ENCODE measurements at places on chromosomes 16 and 17.

GRCh38 chr16:65142276-65142675 lies 20.4 kb upstream of the CDH11 start:
- no peak for DNase-seq

DNA sequence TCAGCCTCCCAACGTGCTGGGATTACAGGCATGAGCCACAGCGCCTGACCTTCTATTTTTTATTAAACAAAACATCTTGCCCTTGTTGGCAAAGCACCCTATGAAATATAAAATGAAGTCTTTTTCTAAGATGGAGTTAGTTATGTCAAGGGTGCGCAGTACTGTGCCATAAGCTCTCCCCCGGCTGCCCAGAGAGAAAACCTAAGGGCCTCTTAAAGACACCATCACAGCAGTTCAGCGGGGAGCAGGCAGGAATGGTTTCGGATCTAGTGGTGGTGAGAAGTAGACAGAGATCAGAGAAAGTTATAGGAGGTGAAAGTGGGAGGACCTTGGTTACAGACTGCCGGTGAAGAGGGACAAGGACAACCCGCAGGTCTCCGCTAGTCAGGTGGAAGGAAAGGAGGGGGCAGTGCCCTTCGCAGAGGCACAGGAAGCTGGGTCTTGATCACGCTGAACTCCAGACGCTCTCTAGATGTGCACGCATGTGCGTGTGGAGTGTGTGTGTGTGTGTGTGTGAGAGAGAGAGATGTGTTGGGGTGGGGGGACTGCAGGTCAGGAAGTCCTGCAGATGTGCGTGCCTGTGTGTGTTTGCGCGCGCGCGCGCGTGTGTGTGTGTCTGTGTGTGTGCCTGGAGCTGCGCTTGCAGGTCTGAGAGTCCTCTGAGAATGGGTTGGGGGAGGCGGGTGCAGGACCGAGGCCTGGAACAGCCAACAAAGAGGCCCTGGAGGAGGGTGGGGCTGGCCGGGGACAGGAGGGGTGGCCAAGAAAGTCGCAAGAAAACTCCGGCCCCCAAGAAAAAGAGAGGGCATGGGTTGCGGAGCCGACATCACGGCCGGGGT lies 748 bp upstream of the CMTM3 start:
- DNase-seq = no peak

- no peak for DNase-seq
Observed at GRCh38 chr17:21248500-21248899, 4.7 kb downstream of the NATD1 start.

DNA sequence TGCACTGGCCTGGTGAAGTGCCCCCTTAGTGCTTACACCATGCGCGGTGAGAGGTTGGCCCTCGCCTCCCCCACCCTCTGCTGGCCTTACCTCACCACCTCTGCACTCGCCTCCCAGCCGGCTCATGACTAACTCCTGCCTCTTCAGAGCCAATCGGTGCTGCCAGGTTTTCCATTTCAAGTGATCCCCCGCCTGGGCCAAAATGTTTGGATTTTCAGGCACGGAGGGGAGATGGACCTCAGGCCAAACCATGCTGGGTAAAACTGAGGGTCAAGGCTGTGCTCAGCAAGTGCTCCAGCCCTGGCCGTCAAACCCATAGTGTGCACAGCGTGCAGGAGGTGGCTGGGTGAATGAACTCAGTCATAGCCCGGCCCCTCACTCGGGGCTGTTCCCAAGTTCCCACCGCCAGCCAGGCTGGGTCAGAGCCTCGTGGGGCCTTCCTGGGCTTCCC lies 175.4 kb downstream of the SEC14L1 start:
- DNase-seq = no peak

DNA sequence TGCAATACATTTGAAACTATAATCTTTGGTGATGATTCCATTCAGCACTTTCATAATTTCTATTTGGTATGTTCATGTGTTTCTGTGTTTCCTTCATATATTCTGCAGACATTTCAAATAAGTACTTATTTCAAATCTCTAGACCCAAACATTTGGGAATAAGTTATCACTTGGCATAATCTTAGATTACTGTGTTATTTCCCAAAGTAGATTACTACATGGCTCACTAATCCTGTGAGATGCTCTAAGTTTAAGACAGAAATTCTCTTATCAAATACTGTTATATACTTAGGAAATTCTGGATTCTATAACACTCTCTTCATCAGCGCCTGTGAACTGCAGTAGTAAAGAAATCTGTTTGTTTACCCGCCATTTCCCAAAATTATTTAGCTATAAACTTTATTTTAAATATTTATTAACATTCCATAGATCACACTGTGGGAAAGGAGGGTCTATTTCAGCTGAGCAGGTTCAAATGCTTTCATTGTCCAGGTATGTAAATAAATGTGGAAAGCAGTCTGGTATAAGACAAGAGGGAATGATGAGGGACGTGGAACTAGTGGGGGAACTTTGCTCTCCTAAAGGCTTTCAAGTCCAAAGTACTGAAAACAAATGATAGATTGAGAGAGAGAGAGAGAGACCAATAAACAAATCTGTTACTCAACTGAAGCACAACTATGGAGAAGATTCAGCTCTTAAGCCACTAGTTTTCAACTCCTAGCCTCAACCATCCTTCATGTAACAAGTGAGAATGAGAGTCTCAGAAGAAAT lies 61.8 kb upstream of the TOM1L1 start:
- no peak for DNase-seq

DNA sequence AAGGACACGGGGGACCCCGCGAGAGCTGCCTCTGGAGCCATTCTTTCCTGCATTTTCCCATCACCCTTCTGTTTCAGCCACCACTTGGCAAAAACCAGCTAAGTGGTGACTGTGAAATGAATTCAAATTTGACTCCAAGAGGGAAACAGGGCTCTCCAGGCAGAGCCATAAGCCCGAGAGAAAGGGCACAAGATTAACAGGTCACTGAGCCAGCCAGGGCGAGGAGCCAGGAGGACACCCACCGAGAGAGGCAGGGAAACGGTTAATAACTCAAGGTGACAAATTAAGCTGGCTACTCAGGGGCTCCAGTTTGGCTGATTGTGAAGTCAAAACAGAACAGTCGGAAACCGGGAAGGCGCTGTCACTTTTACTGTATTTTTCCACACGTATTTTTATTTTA lies 67.8 kb upstream of the SOX9 start:
- DNase-seq = no peak

DNA sequence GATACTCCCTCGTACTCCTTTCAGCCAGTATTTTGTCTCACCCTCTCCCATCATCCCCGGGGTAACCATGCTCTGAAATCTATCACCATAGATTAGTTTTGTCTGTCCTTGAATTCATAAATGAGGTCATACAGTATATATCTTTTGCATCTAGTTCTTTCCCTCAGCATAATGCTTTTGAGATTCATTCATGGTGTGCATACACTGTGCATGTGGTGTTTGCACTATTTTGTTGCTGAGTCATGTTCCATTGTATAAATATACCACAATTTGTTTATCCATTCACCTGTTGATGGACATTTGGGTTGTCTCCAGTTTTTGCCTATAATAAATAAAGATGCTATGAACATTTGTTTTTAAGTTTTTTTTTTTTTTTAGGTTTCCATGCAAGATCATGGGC lies 34.2 kb upstream of the NLRP1 start:
- no peak for DNase-seq

DNA sequence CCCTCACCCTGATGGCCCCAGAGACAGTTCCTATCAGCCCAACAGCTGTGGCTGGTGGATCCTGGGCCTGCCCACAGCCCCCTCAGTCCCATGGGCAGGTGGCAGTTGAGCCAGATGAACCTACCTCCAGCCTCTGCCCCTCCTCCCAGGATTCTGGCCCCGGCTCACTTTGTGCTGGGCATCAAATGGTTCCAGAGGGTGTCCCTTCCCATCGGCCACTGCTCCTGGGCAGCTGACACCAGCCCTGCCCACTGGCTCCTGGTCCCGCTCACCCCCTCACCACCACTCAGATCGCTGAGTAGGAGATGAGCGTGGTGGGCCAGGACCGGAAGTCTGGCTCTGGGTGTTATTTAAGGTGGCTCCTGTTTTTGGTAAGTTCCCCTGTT lies 2.0 kb downstream of the TTYH2 start:
- DNase-seq = no peak

DNA sequence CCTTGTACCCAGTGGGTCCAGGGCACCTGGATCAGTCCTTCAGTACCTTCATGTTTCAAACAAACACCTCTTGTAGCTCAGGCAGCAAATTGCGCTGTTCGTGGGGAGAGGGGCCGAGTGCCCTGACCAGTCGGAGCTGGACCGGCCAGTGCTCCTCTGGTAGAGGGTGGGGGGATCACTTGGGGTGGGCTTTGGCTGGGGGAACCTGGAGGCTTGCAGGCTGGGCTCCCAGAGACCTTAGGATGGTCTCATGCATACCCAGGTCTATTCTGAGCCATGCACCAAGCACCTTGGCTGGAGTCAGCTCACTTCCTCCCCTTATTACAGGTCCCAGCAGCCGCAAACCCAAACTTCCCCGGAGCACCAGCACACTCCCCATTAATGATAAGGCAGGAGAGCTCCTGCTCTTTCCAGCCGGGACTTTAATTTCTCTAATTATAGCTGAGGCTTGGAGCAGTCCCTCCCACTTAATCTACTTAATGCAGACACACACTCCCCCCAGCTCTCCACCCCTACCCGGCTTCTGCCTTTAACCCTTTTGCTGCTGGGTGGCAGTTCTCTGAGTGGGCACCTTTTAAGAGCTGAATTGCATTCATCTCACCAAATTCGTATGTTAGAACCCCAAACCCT lies 26.3 kb upstream of the MGAT5B start:
- DNase-seq = peak; percentile 27

DNA sequence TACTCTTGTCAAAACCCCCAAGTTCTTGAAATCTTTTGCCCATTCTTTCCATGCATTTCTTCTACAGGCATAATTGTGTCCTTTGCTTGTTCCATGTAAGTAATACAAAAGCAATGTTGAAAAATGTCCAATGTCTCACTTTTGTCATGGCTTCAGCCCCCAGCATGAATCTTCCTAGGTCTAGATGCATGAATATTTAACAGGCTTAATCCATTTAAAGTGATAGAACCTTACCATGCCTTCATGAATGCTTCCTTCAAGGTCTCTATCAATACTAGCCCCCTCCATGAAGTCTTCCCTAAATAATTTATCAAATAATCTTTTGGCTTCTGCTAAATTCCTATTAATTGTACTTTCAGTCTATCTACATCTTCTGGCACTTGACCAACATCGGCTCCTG lies 46.1 kb upstream of the ANKFY1 start:
- DNase-seq = no peak

DNA sequence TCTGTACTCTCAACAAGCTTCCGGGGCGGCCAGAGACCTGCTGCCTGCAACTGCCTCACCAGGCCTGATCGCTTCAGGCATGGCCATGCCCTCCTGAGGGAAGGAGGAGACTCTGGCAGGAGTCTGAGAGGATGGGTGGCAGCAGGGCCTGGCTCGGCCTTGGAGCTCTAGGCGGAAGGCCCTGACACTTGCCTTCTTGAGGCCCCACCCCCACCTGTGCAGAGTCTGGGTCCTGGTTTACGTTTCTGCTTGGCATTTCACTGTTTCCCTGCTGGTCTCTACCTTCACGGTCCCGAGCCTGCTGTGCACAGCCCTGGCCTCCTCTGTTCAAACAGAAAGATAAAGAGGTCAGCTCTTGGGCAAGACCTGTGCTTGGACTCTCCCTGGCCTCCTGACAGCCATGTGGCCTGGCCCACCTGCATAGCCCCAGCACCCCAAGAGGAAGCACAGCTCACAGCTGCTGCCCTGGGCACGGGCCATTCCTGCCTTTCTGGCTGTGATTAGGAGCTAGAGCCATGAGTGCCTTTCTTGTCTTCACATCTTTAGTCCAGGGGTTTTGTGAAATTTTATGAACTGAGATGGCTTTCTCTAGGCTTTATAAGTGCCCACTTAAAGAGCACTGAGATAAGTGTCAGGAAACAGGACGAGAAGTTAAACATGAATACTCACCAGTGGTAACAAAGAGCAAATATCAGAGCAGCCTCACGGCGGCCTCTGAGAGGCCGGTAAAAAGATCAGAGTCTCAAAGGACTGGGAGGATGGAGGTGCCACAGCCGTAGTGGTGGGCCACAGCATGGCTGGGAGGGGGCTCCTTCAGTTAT lies 25.6 kb upstream of the MTSS2 start:
- no peak for DNase-seq

DNA sequence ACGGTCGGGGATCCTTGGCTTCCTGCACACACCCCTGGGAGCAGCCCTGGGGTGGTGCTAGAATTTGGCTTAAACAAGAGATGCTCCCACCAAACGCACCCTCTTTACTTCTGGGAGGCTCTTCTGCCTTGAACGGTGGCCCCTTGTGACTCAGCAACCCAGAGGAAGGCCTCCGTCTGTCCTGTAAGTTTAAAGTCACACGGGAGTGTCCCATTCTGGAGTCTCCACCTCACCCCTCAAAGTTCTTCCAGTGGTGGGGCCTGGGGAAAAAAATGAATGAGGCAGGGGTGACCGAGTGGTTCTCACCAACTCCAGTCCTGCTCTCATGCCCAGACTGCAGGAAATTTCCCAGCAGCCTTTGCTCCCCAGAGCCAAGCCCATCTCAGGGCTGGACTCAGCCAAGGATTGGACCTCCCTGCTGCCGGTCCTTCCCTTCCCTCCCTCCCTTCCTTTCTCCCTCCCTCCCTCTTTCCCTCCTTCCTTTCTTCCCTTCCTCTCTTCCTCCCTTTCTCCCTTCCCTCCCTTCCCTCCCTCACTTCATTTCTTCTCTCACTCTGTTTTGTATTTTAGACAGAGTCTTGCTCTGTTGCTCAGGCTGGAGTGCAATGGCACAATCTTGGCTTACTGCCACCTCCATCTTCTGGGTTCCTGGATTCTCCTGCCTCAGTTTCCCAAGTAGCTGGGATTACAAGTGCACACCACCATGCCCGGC lies 11.4 kb downstream of the ITGAD start:
- no peak for DNase-seq

GRCh38 chr16:77736879-77737278 lies 14.6 kb downstream of the NUDT7 start:
- no peak for DNase-seq

DNA sequence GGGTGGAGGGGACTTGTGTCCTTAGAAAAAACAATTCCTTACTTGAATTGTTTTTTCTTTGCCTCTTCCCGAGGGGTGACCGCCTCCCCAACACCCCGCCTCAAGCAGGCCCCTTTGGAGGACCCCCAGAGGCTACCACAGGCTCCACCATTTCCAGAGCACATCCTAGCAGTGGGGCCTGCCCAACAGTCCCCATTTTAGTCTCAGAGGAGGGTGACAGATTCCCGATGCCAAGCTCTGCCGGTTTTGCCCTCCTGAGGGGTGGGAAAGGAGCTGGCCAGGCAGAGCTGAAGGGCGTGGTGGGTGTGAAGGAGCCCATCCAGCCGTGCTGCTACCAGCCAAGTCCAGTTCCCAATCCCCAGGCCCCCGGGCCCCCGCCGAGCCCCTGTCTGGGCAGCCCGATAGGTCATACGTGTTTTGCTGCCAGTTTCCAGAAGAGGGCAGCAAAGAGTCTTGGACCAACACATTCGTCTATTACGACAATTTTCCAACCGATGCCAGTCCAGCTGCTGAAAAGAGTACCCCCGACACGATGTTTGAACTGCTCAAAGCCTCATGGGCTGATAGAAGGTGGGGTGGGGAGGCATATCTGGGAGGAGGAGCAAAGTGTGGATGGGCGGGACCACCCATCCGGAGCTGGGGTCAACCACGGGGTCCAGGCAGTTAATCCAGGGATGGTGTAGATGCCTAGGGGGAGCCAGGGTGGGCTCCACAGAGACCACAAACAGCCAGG lies 18.8 kb upstream of the GAA start:
- peak; percentile 20 for DNase-seq

GRCh38 chr17:15972497-15972951 lies 27.0 kb downstream of the ZSWIM7 start:
- DNase-seq = no peak
